ENCODE measurements at places on chromosomes 4 and X.

DNA sequence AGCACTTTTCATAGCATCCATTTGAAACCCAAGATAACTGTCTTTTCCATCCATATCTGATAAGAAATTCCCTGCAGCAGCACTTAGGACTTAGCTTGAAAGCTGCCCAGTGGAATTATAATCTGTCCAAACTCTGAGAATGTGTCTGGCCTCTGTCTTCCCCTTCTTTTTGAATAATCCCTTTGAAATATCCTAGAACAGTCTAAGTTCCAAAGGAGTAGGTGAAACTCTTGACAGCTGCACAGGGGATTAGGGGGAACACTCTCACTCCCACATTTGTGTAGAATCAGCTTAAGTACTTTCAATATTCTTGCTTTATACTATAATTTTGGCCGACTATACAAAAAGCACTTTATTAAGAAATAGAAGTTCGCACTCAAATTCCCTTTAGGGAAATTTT lies 157.7 kb downstream of the PAPSS1 start:
- DNase-seq: no peak

- no peak for DNase-seq
Observed at GRCh38 chrX:120759685-120760084, 116.0 kb downstream of the CT47B1 start.

DNA sequence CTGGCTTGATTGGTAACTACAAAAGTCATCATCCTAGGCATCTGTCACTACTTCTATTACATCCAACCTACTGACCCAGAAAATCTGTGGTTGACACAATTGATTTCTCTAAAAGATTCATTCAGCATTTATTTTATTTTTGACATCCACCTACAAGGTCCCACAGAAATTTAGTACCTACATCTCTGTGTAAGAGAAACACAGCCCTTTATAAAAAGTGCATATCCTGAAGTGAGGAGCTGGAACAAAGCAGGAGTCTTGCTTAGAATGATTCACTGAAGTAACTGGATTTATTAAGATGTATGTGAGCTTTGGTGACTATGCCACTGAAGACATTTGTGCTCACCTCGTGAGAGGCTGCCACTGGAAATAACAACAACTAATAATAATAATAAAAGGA lies 391.0 kb downstream of the GPAT3 start:
- no peak for DNase-seq

- no peak for DNase-seq
Observed at GRCh38 chr4:175263537-175263936, 345.4 kb downstream of the ADAM29 start.

- DNase-seq: no peak
Observed at GRCh38 chr4:14671146-14671545, 331.1 kb upstream of the CPEB2 start.

- no peak for DNase-seq
Observed at GRCh38 chr4:112966701-112967488, 82.6 kb upstream of the ANK2 start.

Data from GM13976 (cell line).